ENCODE measurements at places on chromosomes 12 and 14.

- no peak for DNase-seq
Measured at GRCh38 chr12:89479982-89480381, 44.6 kb downstream of the GALNT4 start.

DNA sequence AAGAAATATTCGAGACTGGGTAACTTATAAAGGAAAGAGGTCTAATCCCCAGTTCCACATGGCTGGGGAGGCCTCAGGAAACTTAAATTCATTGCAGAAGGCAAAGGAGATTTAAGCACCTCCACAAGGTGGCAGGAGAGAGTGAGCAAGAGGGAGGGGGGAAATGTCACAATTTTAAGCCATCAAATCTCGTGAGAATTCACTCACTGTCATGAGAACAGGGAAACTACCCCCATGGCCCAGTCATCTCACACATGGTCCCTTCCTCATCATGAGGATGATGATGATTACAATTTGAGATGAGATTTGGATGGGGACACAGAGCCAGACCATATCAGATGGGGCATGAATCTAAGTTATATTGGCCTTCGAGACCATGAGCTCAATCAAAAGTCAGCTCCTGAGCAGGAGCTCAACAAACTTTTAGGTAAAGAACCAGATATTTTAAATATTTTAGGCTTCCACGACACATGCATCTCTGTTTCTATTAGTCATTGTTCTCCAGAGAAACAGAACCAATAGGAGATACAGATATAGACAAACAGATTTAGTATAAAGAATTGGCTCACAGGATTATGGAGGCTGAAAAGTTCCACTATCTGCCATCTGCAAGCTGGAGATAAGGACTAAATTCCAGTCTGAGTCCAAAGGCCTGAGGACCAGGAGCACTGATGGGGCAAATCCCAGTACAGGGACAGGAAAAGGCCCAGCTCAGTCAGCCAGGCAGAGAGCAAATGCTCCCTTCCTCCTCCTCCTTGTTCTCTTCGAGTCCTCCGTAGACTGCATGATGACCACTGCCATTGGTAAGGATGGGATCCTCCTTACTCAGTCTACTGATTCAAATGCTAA lies 24.9 kb downstream of the DGLUCY start:
- DNase-seq: peak; percentile 48

DNA sequence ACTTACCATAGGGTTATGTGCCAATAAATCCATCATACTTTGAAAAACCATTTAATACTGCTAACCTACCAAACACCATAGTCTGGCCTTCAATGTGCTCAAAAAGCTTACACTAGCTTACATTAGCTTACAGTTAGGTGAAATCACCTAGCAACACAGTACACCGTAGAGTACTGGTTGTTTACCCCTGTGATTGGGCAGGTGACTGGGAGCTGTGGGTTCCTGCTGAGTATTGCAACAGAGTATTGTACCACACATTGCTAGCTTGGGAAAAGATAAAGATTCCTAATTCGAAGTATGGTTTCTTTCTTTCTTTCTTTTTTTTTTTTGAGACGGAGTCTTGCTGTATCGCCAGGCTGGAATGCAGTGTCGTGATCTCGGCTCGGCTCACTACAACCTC lies 5.6 kb downstream of the ATP5MC2 start:
- no peak for DNase-seq

DNA sequence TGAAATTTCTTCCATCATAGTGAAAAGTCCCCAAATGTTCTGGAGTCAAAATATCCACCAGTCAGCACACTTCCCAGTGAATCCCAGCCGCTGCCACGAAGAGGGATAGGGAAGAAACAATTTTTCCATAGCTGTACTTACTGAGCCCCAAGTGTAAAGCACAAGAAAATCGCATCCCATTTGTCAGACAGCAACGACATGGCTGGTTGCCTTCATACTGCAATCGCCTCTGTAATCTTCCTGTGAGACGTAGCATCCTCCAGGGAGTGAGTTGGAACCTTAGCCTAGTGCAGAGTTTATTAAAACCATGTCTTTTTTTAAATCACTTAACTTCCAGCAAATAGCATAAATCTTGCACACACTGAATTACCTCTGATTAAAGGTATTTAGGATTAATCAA lies 56.8 kb downstream of the GNG2 start:
- DNase-seq: no peak

DNA sequence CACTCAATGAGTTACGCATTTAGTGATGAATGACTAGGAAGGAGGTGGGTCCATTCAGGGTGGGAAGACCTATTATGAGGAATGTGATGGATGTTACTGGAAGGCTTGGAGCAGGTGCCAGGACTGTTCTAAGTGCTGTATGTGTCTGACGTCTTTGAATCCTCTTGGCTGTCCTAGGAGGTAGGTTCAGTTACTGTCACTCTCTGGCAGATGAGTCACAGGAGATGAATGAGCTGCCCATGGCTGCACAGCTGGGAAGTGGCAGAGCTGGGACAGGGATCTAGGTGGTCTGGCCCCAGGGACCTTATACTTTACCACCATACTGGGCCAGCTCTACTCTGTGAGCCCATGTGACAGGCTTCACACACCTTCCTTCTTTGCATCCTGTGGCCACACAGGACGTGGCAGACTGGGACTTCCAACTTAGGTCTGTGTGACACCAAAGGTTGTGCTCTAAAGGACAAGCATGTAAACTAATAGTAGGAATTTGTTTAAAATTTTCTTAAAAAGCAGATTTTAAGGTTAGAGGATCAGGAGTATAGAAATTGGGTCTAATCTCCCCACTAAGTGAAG lies 24.0 kb downstream of the TCTN1 start:
- DNase-seq: no peak
